Stimulated activated naive CD8-positive, alpha-beta T cell treated with anti-CD3 and anti-CD28 coated beads, Interleukin-15, amount 100 ng/mL, for 72 hours (primary cell): ENCODE measurements at places on chromosomes 16 and 17.

DNA sequence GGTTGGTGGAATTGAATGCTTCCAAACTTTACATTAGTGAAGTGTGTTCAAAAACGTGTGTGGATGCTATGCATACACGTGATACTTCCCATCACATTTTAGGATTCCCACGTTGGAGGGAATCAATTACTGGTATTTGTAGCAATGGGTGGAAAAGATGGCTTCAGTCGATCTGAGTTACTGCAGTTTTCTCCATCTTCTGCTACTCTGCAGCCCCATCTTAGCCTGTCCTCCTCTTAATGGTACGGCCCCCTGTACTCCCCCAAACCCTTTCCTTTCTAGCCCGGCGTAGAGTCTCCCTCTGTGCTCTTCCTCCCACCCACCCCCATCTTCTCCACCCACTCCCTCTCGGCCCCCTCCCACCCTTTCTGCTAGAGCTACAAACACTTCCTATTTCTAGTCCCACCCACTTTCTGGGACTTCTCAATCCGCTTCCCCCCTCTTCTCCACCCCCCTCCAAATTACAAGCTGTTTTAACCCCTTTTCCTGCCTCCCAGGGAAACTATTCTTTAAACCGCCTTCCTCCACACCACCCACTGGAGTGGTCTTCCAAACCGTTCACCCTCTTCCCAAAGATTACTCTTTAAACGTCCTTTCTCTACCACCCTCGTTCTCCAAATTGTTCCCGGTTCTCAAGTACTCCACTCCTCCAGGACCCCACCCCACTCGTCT is 1.1 kb downstream of the CHTF8 start:
- no peak for DNase-seq

DNA sequence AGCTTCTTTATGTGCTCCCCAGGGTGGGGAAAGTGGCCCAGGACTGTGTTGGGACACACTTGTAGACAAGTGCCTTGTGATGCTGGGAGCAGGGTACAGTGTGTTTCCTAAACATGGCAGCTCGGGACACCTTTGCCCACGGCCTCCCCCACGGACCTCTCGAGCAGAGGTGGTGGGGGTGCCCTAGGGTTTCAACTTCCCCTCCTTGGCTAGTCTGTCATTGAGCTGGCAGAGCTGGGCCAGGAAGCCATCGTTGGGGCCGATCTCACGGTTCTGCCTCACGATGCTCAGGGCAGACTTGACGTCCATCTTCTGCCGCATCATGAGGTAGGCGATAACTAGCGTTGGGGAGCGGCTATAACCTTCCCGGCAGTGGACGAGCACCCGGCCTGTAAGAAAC is 9.4 kb downstream of the DUSP3 start:
- no peak for DNase-seq

DNA sequence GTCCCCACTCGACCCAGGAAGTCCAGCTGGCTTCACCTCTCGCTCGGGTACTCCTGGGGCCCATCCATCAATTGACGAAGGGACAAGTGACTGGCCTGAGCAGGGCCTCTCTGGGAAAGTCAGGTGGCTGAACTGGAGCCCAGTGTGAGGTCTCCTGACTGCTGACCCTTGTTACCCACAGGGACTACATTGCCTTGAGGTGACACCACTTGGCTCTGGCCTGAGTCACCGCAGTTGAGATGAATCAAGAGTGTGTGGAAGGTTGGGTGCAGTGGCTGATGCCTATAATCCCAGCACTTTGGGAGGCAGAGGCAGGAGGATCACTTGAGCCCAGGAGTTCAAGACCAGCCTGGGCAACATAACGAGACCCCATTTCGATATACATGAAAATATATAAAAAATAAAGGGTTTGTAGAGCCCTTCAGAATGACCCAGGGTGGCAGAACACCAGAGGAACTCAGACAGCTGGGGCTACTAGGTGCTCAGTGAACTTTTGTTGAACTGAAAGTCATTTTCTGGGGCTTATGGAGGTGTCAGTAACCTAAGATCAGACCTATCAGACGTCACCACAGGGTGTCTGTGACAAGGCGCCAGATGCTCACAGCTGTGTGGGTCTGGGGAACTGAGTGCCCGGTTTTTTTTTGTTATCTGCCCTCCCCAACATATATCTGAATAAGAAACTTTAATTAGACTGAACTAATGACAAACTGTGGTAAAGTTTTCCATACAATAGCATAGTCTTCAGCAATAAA is 14.8 kb upstream of the ZFP90 start:
- no peak for DNase-seq

- DNase-seq = no peak
These were observed 217.2 kb downstream of the CA10 start for GRCh38 chr17:51941272-51941671.

- no peak for DNase-seq
These were observed 67.7 kb upstream of the SDK2 start for GRCh38 chr17:73711916-73712315.

- no peak for DNase-seq
These were observed 175.3 kb downstream of the NPIPB11 start for GRCh38 chr16:29231244-29231643.

DNA sequence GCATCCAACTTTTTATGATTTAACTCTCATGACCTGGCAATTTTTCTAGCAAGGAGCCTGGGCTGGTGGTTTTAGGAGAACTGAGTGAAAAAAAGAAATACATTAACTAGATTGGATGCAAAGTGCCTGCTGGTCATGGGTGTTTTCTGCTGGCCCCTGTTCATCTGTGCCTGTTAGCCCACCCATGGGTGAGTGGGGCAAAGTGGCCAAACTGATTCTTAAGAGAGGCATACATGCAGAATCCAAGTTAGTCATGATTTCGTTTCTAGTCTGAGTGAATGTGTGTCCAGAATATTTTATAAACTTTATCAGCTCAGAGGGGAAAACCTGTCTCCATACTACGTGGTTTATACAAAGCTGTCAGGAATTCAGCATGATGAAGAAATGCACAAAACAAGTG is 4.6 kb upstream of the ITGAD start:
- no peak for DNase-seq

GRCh38 chr16:3400446-3400778 is 392 bp downstream of the ZSCAN32 start:
- peak; percentile 7 for DNase-seq

DNA sequence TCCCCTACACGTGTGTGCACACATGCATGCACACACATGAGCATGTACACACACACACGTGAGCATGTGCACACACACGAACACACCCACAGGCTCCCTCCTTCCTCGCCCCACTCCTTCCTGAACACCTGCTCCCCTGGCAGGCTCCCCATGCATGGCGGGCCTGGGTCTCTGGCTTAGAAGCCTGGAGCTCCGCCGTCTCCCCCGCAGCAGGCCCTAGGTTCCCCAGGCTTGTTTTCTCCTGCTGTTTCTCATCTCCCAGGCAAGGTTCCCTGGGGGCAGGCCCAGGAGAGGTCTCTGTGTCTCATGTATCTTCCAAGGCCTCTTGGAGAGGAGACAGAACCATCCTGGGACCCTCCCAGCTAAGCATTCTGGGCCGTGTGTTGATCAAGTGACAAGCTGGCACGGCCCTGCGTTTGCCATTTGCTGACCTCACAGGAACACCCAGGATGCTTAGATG is 202.3 kb upstream of the CIBAR2 start:
- no peak for DNase-seq

DNA sequence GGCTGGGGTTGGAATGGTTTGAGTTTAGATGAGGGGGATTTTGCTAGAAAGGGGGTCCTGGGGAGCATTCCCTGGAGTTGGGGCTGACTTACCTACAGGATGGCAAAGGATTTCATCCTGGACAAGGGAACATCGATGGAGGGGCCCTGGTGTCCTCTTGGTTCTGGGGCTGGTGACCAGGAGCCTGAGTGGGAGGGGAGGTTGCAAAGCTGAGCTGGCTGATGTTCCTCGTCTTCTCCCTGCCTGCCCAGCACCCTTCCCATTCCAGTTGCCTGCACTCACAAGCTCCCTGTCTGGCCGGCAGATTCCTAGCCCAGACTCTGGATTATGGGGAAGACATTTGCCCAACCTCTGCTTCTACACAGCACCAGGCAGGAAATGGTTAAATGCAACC is 37.2 kb downstream of the ITGAE start:
- no peak for DNase-seq
